ENCODE measurements at places on chromosomes 4 and X.

DNA sequence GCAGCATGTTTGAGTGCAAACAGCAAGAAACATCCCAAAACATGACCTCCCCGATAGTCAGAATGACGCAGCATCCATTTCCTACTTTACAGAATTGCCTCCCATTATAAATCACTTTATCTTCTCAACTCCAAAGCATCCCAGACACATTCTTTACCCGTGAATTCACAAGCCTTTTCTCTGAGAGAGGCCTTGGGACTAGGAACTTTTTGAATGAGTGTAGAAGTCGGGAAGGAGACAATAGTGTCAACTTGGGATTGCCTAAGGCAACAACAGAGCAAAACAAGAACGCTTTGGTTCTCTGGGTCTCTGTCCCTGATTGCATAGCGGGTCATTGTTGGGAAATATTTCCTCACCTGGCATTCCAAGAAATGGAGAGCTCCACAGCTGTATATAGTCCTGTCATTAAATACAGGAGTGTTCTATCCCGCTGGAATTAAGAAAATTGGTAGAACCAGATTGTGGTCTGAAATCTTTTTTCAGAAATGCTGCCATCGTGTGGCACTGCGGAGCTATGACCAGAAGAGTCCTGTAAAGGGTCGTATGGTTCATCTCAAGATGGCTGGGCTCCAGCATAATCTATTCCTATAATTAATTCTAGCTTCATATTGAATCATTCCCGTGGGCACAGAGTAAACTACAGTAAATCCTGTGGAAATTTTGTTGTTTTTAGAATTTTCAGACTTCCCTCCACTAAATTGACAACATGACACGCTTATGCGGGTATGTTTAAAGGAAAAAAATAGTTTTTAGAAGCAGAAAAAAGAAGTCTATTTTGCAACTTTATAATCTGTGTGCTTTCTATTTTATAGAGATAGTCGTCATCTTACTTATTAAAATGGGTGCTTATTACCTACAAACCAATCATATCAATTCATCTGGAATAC lies 2.0 kb upstream of the SPP1 start:
- DNase-seq = peak; percentile 72

DNA sequence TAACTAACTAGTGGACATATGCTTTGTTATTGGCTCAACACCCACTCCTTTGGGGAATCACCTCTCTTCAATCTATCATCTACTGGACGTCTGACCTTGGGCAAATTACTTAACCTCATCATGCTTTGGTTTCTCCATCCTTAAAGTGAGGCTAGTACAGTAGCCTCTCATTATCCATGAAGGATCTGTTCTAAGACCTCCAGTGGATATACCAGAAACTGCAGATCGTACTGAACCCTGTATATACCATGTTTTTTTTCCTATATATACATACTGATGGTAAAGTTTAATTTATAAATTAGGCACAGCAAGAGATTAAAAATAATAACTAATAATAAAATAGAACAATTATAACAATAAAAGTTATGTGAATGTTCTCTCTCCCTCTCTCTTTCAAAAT lies 56.2 kb downstream of the HMGB3 start:
- no peak for DNase-seq

DNA sequence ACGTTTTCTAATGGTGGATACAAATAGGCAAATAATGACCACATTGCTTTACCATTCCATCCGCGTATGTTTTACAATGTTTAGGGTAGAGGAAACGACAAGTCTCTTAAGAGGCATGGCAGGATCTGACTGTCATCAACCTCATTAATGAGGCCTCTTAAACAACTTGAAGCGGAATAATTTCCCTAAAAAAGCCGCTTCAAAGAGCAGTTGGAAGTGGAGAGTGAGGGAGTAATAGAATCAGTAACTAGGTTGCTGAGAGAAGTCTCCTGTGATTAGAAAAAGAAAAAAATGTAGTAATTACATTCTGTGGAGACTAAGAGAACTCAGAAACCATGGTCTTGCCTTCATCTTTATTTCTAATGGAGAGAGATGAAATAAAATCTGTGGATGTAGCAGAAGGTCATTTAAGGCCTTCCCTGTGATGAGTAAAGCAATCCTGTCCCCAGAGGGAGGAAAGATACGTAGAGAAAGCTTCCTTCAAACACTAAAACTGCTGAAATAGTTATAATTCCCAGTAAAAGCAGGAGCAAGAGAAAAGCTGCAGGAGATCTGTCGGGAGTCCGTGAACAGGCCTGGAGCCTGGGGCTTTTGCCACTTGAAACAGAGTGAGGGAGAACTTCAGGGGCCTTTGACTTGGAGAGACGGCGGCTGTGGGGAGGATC lies 11.1 kb upstream of the SEPSECS start:
- DNase-seq = no peak

DNA sequence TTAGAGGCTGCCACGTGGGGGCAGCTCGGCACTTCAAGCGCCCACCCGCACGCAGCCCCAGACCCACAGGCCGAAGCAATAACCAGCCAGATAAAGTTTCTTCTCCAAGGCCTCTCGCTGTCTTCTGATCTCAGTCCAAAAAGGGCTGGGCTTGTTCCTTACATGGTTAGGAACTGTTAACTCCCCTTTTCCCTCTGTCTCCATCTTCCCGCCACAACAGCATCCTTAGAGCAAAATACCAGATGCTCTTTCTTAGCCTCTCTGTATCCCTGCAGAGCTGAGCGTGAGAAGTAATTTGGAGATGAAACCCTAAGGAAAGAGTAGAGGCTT lies 23.4 kb upstream of the KIAA1210 start:
- no peak for DNase-seq

GRCh38 chr4:20480165-20480947 lies 219.9 kb upstream of the PACRGL start:
- no peak for DNase-seq

DNA sequence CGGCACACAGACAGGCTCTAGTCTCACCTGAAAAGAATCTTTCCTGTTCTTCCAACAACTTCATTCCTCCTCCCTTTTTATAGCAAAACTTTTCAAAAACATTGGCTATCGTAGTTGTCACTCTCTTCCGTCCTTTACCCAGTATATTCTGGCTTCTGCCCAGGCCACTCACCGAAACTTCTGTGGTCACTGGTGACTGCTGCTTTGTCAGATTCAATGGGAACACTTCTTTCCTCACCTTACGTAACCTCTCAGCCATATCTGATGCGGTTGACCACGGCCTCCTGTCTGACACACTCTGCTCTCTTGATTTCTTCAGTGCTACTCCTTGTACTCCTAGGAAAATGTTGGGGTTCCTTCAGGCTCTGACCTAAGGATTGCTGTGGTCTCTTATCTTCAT lies 9.2 kb upstream of the RNF150 start:
- no peak for DNase-seq

- peak; percentile 77 for DNase-seq
Observed at GRCh38 chr4:22500831-22501714, 14.8 kb downstream of the ADGRA3 start.

DNA sequence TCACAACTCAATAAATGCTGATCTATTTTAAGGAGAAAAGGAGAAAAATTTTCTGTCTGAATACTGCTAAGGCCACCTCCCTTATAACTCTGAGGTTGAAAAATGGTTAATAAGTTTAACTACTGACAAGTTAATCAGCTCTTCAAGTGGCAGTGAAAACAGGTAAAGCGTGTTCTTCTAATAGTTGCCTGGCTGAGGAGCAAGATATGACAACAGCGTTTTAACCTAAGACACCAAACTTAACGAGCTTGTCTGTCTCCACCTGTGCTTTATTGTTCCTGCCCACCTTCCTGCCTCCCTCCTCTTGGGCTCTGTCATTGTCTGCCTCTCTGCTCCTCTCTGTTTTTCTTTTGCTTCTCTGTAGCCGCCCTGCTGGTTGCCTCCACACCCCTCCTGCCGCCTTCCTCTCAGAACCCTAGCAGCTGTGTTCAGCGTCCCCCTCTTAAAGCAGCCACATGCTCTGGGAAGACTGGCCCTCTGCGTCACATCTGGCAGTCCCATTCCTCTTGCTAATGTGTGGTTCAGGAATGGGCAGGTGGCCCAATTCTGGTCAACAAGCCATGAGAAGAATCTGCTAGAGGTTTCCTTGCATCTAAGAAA lies 4.3 kb upstream of the TSPAN5 start:
- no peak for DNase-seq

GRCh38 chr4:54550395-54551171 lies 107.2 kb upstream of the KIT start:
- no peak for DNase-seq

DNA sequence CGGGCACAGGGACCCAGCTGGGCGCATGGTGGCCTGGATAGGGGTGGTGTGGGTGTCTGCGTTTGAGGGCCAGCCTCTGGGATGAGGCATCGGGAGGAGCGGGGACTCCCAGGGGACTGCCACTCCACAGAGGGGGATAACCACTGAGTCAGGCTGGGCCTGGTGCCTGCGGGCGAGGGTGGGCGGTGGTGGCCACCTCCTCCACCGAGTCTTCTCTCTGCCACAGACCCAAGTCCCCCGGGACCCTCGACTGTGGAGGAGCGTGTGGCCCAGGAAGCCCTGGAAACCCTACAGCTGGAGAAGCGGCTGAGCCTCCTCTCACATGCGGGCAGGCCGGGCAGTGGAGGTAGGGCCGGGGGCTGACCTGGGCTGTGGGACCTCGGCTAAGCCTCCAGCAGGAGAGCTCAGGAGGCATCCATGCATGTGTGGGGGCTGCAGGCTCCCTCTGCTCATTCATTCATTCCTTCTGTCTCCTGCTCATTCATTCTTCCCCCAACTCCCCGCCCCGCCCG lies 26.4 kb downstream of the DOK7 start:
- no peak for DNase-seq

All from kidney epithelial cell (primary cell).